ENCODE measurements at places on chromosomes 1 and 21.

DNA sequence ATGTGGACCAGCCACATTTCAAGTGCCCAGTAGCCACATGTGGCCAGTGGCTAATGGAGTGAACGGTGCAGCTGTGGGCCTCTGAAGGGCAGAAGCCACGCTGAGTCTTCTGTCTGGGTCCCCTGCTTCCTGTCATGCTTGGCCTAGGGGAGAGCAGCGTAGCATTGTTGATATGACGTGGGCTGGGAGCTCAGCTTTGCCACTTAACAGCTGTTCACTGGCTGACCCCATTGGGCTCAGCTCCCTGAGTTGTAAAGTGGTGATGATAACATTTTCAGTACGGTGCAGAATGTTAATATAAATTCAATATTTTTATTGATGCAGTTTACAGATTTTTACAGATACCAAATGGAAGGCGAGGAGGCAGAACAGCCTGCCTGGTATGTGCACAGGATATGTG lies 4.5 kb downstream of the PODN start:
- no peak for DNase-seq

GRCh38 chr1:228963795-228964177 lies 228.5 kb downstream of the RHOU start:
- DNase-seq: no peak

- peak; percentile 8 for DNase-seq
Measured at GRCh38 chr21:20971296-20971921, 26.8 kb upstream of the NCAM2 start.

DNA sequence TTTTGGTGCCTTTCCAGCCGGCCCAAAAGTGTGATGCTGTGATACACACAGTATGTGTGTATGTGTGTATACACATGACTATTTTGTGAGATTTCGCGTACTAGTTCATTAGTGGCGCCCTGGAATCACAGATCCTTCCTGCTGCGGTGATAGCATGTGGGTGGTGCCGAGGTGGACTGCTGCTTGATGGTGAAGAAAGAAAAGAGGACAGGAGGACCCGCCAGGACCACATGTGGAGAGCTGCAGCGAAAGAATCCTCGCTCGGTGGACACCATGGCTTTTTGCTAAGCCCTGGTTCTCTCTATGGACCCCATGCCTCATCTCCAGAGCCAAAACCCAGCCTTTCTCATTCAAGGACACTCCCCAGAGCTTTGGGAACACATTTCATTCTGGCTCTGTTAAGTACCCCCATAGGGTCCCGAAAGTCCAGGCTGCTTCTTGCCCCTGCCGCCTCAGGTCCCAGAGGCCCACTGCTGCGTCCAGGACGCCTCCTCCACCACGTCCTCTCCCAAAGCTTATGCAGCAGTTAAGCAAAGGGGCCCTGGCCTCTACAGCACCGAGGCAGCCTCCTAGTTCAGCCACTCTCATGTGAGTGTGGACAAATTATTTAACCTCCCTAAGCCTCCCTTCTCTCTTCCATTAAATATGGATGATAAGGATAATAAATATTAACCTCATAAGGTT lies 32.8 kb upstream of the COX20 start:
- DNase-seq: no peak

DNA sequence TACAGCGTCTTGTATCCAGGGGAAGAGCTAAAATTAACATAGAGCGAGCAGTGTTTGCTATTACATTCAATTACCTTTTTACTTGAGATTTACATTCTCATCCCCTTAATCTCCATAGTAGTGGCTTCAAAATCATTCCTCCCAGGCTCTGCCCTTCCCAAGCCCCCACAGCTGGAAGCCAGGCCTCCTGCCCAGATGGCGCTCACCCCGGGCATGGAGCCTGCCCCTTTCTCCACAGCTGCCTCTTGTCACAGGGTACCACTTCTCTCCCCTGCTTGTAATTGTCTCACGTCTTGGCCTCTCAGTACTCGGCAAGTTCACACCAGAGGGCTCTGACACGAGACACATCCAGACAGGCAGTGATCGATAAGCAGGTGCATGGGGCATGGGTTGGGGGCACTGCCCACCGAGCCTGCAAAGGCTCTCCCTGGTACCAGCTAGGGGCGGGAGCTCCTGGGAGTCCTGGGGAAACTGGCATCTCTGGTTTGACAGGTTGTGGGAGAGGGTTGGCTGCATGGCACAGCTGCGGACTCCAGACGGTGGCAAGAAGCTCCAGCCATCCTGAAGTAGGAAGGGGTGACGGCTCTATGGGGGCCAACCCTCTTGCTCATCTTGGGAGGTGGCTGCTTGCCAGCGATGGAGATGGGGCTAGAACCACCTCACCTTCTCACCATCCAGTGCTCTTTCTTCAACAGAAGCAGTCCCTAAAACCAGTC lies 20.1 kb downstream of the CASZ1 start:
- no peak for DNase-seq

- no peak for DNase-seq
Measured at GRCh38 chr1:58515794-58516401, 30.6 kb downstream of the OMA1 start.

DNA sequence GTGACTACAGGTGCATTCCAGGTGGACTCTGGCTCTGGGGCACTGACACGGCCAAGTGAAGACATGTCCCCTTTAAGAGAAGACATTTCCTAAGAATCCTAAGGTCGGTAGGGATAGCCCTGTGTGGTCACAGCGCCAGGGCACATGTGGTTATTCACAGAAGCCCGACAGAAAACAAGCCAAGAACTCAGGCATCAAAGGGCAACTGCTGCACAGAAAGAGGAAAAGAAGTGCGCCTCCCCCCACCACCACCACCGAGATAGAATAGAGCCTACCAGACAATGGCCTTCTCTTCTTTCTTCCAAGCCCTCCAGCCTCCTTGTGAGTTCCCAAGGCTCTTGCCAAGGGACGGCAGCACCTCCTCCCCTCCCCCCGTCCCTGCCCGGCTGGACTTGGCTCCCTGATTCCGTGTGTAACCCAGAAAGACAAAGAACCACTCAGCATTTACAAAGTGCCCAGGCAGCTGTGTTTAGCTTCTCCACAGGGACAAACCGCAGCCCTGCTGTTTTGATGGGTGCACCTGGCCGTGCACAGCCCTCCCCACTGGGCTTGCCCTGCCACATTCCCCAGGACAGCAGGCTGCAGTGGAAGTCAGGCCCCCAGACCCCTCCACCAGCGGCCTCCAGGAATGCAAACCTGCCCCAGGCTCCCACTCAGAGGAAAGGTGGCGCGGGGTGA lies 30.2 kb downstream of the TMPRSS2 start:
- DNase-seq: no peak

GRCh38 chr1:218475275-218475674 lies 130.1 kb downstream of the TGFB2 start:
- DNase-seq: no peak

GRCh38 chr1:197302775-197303174 lies 34.7 kb downstream of the CRB1 start:
- DNase-seq: no peak

DNA sequence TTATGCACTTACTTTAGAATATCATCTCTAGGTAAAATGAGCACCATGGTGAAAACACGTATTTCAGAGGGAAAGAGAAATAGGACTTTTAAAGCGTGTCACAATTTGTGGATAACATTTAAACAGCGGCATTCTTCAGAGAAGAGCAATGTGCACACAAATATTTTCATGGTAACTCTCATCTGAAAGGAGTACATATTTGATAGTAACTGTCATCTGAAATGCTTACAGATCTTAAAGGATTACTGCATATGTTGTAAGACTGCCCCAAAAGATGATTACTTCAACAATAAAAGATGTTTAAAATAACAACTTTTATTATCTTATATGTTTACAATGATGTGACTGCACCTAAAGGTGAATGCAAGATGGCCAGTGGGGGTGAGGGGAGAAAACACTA lies 408.8 kb downstream of the PLA2G4A start:
- no peak for DNase-seq

DNA sequence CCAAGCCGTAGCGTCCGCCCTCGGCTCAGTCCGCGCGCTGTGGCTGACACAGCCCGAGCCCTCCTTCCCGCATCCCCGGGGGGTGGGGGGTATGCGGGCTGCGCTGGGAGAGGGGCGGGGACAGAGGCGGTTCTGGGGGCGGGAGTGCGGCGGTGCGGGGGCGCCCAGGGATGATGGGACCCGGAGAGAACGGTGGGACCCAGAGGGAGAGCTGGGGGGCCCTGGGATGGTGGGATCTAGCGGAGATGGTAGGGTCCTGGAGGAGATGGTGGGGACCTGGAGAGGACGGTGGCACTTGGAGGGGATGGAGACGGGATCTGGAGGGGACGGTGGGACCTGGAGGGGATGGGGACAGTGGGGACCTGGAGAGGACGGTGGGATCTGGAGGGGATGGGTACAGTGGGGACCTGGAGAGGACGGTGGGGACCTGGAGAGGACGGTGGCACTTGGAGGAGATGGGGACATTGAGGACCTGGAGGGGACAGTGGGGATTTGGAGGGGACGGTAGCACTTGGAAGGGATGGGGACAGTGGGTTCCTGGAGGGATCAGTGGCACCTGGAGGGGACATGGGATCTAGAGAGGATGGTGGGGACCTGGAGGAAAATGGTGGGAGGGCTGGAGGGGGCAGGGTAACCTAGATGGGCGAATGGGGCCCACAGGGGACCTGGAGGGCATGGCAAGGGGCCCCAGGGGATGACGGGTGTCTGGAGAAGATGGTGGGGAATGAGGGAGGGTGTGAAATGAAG lies 477 bp downstream of the SNAP47 start:
- DNase-seq: no peak

DNA sequence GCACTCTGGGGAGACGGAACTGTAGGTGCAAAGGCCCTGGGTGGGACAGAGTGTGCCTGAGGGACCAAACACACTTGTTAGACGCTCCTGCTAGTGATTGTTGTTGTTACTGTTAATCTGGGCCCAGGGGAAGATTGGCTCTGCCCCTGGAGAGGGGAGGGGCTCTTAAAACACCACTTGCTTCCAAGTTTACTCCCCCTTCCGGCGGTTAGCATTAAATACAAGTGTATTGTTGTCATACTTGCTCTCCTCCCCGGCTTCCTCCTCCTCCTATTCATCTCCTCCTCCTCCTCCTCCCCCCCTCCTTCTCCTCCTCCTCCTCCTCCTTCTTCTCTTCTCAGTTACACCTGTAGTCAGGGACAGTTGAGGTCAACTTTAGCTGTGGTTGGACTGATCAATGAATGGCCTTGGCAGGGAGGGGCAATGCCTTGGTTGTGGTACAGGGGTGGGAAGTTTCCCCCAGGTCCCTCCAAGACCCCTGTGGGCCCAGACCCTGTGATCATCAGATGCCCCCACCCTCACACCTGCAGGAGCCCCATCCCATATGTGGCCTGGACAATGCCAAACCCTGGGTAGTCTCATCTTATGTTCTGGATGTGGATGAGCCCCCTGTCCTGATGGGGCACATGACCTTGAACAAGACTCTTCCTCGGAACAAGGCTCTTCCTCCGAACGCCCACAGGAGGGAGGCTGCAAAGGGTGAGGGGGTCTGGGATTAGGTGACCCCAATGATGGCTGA lies 217.3 kb downstream of the PTPRU start:
- no peak for DNase-seq

GRCh38 chr21:26154753-26155152 lies 15.8 kb downstream of the APP start:
- DNase-seq: no peak

GRCh38 chr1:174953285-174954072 lies 46.3 kb upstream of the CACYBP start:
- DNase-seq: no peak

- DNase-seq: no peak
Measured at GRCh38 chr1:36922071-36922470, 112.2 kb downstream of the GRIK3 start.

DNA sequence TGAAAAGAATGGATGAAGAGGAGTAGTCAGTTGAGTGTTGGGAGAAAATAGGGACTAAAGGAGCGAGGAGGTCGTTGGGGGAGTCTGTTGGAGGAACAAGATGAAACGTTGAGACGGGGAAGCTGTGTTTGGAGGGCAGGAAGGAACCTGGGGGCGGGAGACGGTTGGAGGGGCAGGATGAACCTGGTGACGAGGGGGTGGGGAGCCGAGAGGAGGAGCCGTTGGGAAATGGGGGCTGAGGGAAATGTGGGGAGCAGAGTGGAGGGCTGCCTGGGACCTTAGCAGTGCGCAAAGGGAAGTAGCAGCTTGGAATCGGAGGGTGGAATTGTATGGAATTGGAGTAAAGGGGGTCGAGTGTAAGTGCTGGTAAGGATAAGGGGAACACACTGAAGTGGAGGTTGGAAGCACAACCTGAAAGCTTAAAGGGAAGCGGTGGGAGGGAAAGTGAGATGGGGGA lies 630 bp downstream of the MTF2 start:
- DNase-seq: peak; percentile 7

DNA sequence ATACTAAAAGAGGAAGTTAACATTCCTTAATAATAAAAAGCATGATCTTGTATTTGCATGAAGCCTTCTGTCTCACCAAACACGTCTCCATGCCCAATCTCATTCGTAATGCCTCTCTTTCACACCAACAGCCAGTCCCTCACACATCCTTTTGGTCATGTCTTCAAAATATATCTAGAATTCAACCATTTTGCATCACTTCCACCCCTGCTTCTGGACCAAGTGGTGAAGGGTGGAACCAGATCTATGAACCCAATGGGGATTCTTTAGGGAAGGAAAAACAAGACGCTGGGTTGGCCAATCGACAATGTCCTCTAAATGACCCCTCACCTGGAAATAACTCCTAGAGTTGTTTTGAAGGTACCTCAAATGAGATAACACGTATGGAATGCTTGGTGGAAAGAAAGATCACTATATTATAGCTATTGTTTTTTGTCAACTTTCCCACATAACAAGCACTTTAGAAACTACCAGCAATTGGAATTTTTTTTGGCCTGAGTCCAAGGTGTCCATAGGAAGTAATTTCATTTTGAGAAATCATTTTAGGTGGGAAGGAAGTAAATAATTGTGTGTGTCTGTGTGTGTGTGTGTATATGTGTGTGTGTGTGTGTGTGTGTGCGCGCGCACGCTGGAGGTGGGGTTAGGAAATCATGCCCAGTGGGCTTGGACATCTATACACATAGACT lies at the start of gene KCNA10:
Gene KCNA10 (minus strand): TSS at position 51 of the 686 bp plus-strand sequence. CDS start 388 bp downstream, outside the sequence.
- no peak for DNase-seq

- no peak for DNase-seq
Measured at GRCh38 chr1:218495931-218496330, 150.8 kb downstream of the TGFB2 start.

DNA sequence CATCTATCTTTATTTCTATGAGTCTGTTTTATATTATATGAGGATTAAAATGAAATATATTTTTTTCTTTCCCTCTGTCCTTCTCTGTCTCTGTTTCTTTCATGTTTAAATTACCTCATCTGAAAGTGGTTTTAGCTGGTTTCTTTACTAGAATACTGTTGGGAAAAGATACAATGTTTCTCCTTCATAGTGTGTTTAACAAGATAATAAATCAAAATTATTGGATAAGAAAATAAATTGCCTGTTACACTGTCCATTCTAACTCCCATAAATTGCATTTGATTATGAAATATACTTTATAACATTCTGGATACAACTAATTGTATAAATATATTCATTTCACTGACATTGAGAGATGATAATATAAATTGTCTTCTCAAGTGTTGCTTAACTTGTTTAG lies 1168.0 kb downstream of the PLA2G4A start:
- no peak for DNase-seq
